WTC11 (cell line): ENCODE measurements at places on chromosomes 1 and 21.
A peak's percentile ranks its signal among the peaks of the same experiment; 100 is the strongest.

- no peaks in the 10 kb centered on the region for H3K27me3 ChIP-seq
- no peak overlapping the region for H3K4me3 ChIP-seq
- H3K36me3 ChIP-seq: peaks cover 8% of the 10 kb centered on the region; the same call in 1 of the 2 replicates
- H3K27ac ChIP-seq: no peak overlapping the region
Observed at GRCh38 chr1:192739476-192740184, 69.2 kb upstream of the RGS2 start.

DNA sequence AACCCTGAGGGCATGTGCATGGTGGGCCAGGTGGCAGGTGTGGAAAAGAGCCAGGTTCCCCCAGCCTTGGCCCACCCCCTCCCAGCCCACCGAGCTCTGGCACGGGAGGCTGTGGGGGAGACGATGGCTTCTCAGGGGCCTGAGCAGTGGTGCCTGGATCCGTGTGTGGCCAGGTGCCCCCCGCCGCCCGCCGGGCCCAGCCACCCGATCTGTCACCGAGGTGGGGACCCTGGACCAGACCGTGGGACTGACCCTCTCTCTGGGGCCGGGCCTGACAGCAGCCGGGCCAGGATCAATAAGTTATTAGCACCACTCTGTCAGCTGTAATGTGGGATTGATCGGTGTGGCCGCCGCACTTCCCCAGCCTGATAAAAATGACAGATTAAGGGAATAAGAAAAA is 13.8 kb downstream of the SAMD11 start:
- DNase-seq: no peak
- no peak overlapping the region for H3K27ac ChIP-seq
- no peak overlapping the region for H3K4me3 ChIP-seq
- no peaks in the 10 kb centered on the region for H3K36me3 ChIP-seq

GRCh38 chr1:211750599-211750998 is 75.2 kb upstream of the NEK2 start:
- H3K27ac ChIP-seq: no peak overlapping the region
- H3K4me3 ChIP-seq: no peak overlapping the region
- H3K27me3 ChIP-seq: no peaks in the 10 kb centered on the region
- H3K36me3 ChIP-seq: no peaks in the 10 kb centered on the region
- peaks cover 9% of the 10 kb centered on the region for H3K4me1 ChIP-seq
- no peak for DNase-seq

GRCh38 chr1:53655931-53656746 is 82.8 kb downstream of the GLIS1 start:
- H3K4me1 ChIP-seq: peaks cover 17% of the 10 kb centered on the region
- H3K27me3 ChIP-seq: no peaks in the 10 kb centered on the region
- no peaks in the 10 kb centered on the region for H3K36me3 ChIP-seq
- no peak overlapping the region for H3K27ac ChIP-seq

DNA sequence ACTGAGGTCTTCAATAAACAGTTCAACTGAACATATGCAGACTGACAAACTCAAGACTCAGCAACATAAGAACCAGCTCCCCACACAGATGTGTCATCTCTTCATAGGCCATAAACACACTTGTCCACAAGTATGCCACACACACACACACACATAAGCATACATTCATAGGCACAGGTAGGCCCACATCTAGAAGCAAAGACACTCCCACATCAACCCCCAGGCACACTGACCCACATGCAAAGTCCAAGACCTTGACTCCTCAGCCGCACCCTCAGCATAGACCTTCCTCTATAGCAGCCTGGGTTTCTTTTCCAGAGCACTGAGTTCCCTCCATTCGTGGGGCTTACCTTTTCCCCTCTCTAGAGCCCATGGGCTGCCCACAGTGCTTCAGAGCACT is 1.4 kb downstream of the LAD1 start:
- peak overlapping the region; percentile 62 for H3K4me3 ChIP-seq
- H3K27ac ChIP-seq: no peak overlapping the region
- no peak for DNase-seq
- peaks cover 8% of the 10 kb centered on the region; the same call in 1 of the 2 replicates for H3K27me3 ChIP-seq
- no peaks in the 10 kb centered on the region for H3K36me3 ChIP-seq
- peaks cover 32% of the 10 kb centered on the region for H3K4me1 ChIP-seq

GRCh38 chr21:45723049-45723958 is 79.8 kb downstream of the PCBP3 start:
- no peaks in the 10 kb centered on the region for H3K36me3 ChIP-seq
- DNase-seq: no peak
- H3K4me3 ChIP-seq: no peak overlapping the region
- H3K27ac ChIP-seq: no peak overlapping the region

DNA sequence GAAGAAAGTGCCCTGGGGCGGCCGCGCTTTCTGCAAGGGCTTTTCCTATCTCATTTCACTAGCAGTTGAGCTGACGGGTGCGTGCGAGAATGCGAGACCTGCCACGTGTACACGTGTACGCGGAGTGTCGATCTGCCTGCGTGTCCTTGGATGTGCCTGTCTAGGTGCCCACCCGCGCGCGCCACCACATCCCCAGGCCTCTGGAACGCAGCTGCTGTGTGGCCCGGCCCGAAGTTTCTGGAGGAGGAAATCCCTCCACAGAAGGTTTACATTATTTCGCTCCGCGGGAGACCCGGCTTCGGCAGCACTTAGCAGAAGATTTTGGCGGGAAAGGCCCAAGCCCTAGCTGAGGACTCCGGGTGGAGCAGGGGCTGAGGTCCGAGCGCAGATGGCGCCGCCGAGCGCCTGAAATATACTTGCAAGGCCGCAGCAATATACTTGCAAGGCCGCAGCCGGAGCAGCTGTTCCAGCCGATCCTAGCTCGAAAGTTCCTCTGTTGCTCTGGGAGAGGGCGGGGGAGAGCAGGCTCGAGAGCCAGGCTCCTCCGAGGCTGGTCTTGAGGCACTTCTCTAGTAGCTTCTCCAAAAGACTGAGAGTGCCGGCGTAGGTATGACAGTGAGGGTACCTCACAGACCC is 3.9 kb downstream of the TBX15 start:
- peaks cover 69% of the 10 kb centered on the region for H3K4me1 ChIP-seq
- H3K27me3 ChIP-seq: peaks cover 100% of the 10 kb centered on the region
- H3K27ac ChIP-seq: no peak overlapping the region
- peak overlapping the region; percentile 73 for H3K4me3 ChIP-seq
- peak; percentile 85 for DNase-seq
- no peaks in the 10 kb centered on the region; the same call in 1 of the 2 replicates for H3K36me3 ChIP-seq

GRCh38 chr1:33099290-33100118 is 18.6 kb downstream of the AZIN2 start:
- H3K36me3 ChIP-seq: no peaks in the 10 kb centered on the region
- peaks cover 11% of the 10 kb centered on the region for H3K4me1 ChIP-seq
- no peak overlapping the region for H3K27ac ChIP-seq
- peak; percentile 30 for DNase-seq

GRCh38 chr1:25553749-25554429 is 10.5 kb downstream of the LDLRAP1 start:
- peaks cover 3% of the 10 kb centered on the region for H3K36me3 ChIP-seq
- no peaks in the 10 kb centered on the region for H3K27me3 ChIP-seq
- no peak for DNase-seq
- no peak overlapping the region for H3K27ac ChIP-seq
- H3K4me1 ChIP-seq: no peaks in the 10 kb centered on the region

- H3K36me3 ChIP-seq: peaks cover 59% of the 10 kb centered on the region
Observed at GRCh38 chr1:1402072-1402900, 3.2 kb upstream of the CCNL2 start.

GRCh38 chr1:36920371-36920770 is 113.9 kb downstream of the GRIK3 start:
- peaks cover 6% of the 10 kb centered on the region for H3K27me3 ChIP-seq
- peaks cover 15% of the 10 kb centered on the region for H3K4me1 ChIP-seq

GRCh38 chr1:51410568-51411460 is 80.5 kb upstream of the TTC39A start:
- no peak overlapping the region for H3K4me3 ChIP-seq
- no peak for DNase-seq
- H3K4me1 ChIP-seq: no peaks in the 10 kb centered on the region
- H3K36me3 ChIP-seq: peaks cover 30% of the 10 kb centered on the region
- no peaks in the 10 kb centered on the region for H3K27me3 ChIP-seq

DNA sequence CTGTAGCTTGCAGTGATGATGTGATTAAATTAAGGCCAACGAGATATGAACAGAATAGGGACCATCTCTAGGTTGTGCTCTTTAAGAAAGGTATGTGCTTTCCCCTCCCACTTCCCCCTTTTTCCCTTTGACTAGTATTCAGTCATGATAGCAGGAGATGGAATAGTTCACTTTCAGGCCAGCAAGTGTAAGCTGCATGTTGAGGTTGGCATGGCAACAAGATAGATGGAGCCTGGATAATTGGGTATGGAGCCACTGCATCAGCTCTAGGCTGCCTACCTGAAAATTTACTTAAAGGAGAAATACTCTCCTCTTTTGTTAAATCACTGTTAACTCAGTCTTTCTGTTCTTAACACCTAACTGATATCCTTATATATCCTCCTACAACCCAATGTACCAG is 1.5 kb upstream of the CRP start:
- no peak for DNase-seq
- H3K4me1 ChIP-seq: no peaks in the 10 kb centered on the region
- H3K4me3 ChIP-seq: no peak overlapping the region
- no peak overlapping the region for H3K27ac ChIP-seq
- peaks cover 36% of the 10 kb centered on the region for H3K36me3 ChIP-seq

- H3K4me1 ChIP-seq: no peaks in the 10 kb centered on the region; the same call in 1 of the 2 replicates
- H3K27me3 ChIP-seq: no peaks in the 10 kb centered on the region
- H3K4me3 ChIP-seq: no peak overlapping the region
- no peak overlapping the region for H3K27ac ChIP-seq
- H3K36me3 ChIP-seq: no peaks in the 10 kb centered on the region
- DNase-seq: no peak
Observed at GRCh38 chr1:221316491-221317056, 425.3 kb downstream of the DUSP10 start.

DNA sequence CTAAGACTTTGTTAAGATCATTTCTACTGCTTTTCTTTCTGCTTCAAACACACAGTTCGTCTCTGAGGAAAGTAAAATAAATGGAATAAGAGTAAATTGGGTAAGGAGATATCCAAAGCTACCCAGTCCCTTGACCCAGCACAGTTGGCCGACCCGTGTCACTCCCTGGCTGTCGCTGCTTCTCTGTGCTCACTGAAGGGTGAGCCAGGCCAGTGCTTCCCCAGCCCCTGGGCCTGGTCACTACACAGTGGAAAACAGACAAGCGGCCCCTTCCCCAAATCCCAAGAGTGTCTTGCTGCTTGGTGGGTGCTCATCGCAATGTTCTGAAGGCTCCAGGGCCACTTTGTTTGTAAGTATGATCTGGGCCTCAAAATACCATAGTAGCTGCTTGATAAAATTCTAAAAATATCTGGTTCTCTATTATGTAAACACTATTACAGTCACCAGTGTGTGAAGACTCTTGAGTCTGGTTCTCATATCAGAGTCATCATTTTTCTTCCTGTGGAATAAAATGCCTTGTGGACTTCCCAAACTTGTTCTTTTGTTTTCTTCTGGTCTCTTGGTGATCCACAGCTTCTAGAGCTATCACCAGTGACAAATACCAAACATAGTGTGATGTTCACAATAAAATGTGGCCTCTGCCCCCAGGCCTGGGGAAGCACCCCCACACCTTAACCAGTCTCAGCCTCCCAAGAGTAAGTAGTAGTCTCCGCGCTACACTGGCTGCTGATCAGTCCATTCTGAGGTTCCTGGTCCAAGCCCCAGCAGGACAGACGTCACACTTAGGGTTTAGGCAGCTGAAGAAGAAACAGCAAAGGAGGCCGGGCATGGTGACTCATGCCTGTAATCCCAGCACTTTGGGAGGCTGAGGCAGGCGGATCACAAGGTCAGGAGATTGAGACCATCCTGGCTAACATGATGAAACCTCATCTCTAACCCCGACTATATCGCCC is 106.2 kb downstream of the DHRS3 start:
- H3K36me3 ChIP-seq: no peaks in the 10 kb centered on the region; the same call in 1 of the 2 replicates
- peak overlapping the region; percentile 50 for H3K27ac ChIP-seq
- H3K4me1 ChIP-seq: peaks cover 38% of the 10 kb centered on the region
- no peaks in the 10 kb centered on the region for H3K27me3 ChIP-seq
- no peak overlapping the region for H3K4me3 ChIP-seq

GRCh38 chr1:162133566-162133965 is 64.1 kb downstream of the NOS1AP start:
- H3K27me3 ChIP-seq: no peaks in the 10 kb centered on the region
- H3K4me1 ChIP-seq: peaks cover 39% of the 10 kb centered on the region
- no peak for DNase-seq
- H3K4me3 ChIP-seq: no peak overlapping the region
- H3K36me3 ChIP-seq: no peaks in the 10 kb centered on the region
- no peak overlapping the region for H3K27ac ChIP-seq

GRCh38 chr1:96472471-96472870 is 249.1 kb upstream of the PTBP2 start:
- H3K4me1 ChIP-seq: peaks cover 31% of the 10 kb centered on the region
- H3K27ac ChIP-seq: no peak overlapping the region
- no peak for DNase-seq
- peaks cover 98% of the 10 kb centered on the region for H3K27me3 ChIP-seq
- H3K36me3 ChIP-seq: peaks cover 21% of the 10 kb centered on the region
- H3K4me3 ChIP-seq: no peak overlapping the region

- no peak overlapping the region for H3K27ac ChIP-seq
- peaks cover 2% of the 10 kb centered on the region; the same call in 1 of the 2 replicates for H3K27me3 ChIP-seq
- no peaks in the 10 kb centered on the region for H3K4me1 ChIP-seq
- peaks cover 28% of the 10 kb centered on the region for H3K36me3 ChIP-seq
Observed at GRCh38 chr21:41258617-41259016, 58.0 kb upstream of the FAM3B start.

- no peaks in the 10 kb centered on the region for H3K36me3 ChIP-seq
- no peak overlapping the region for H3K4me3 ChIP-seq
- no peak overlapping the region for H3K27ac ChIP-seq
- DNase-seq: no peak
- peaks cover 6% of the 10 kb centered on the region; the same call in 1 of the 2 replicates for H3K27me3 ChIP-seq
- H3K4me1 ChIP-seq: no peaks in the 10 kb centered on the region
Observed at GRCh38 chr1:157831968-157832626, 9.5 kb downstream of the CD5L start.

DNA sequence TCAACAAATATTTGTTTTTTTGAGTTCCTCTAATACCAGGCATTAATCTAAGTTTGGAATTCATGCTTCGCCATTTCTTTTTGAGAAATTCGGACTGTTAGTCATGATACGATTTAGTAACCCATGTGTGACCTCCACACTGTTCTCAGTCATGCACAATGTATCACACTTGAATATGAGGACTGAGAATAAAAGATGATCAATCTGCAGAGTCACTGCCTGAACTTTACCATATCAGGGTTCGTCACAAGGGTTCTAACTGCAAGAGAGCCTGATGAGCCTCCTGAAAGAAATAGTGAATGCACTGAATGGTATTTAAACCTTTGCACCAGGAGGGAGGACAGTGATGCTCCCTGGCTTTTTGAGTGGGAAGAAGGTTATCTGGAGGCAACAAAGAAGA is 10.9 kb upstream of the FASLG start:
- H3K27me3 ChIP-seq: no peaks in the 10 kb centered on the region; the same call in 1 of the 2 replicates
- no peaks in the 10 kb centered on the region for H3K4me1 ChIP-seq
- H3K4me3 ChIP-seq: no peak overlapping the region
- no peak for DNase-seq
- H3K36me3 ChIP-seq: no peaks in the 10 kb centered on the region
- H3K27ac ChIP-seq: no peak overlapping the region

GRCh38 chr21:45811136-45811535 is 167.6 kb downstream of the PCBP3 start:
- no peaks in the 10 kb centered on the region for H3K36me3 ChIP-seq
- H3K4me3 ChIP-seq: no peak overlapping the region
- DNase-seq: no peak
- H3K27ac ChIP-seq: no peak overlapping the region
- H3K27me3 ChIP-seq: no peaks in the 10 kb centered on the region; the same call in 1 of the 2 replicates
- H3K4me1 ChIP-seq: no peaks in the 10 kb centered on the region
